Suppressor macrophage (primary cell): ENCODE measurements at places on chromosomes 6 and 20.

- no peak for DNase-seq
Measured at GRCh38 chr6:30939473-30939872, 1.3 kb upstream of the MUCL3 start.

- no peak for DNase-seq
Measured at GRCh38 chr20:51286758-51287157, 255.8 kb downstream of the NFATC2 start.

DNA sequence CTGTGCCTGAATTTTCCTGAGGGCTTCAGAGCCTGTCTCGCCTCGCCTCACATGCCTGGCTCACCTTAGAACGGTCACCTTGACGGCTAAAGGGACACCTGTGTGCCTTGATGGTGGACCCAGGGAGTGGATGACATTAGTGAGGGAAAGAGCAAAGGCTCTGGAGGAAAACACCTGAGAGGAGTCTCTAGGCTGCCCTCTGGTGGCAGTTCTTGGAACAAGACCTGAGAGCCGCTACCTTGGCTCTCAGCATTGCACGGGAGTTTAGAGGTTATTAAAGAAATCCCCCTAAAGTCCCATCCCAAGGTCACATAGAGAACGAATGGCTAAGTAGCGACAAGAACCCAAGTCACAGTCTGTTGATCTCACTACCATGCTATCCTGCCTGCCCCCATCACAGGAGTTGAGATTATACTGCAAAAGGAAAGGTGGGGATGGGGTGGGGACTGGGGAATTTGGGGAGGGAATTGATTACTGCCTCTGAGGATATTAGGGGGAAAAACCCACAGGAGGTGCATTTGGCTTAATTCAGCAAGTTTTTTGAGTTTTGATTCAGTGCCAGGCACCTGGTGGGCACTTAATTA lies 7.9 kb upstream of the CDSN start:
- DNase-seq, result peak; percentile 50

GRCh38 chr20:15799871-15800270 lies 773.4 kb downstream of the KIF16B start:
- peak; percentile 2 for DNase-seq

- DNase-seq, result peak; percentile 29
Measured at GRCh38 chr6:163659803-163660202, 245.3 kb downstream of the QKI start.

DNA sequence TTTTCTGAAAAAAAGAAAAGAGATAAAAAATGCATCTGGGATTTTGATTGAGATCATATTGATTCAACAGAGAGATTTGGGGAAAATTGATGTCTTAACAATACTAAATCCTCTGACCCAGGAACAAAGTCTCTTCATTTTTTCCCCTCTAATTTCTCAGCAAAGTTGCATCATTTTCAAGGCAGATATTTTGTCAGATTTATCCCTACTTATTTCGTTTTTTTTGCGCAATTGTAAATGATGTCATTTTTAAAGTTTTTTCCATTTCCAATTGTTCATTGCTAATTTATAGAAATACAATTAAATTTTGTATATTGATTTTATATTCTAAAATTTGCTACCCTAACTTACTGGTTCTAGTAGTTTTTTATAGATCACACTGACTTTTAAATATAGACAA lies 97.7 kb upstream of the TMEM170B start:
- no peak for DNase-seq

DNA sequence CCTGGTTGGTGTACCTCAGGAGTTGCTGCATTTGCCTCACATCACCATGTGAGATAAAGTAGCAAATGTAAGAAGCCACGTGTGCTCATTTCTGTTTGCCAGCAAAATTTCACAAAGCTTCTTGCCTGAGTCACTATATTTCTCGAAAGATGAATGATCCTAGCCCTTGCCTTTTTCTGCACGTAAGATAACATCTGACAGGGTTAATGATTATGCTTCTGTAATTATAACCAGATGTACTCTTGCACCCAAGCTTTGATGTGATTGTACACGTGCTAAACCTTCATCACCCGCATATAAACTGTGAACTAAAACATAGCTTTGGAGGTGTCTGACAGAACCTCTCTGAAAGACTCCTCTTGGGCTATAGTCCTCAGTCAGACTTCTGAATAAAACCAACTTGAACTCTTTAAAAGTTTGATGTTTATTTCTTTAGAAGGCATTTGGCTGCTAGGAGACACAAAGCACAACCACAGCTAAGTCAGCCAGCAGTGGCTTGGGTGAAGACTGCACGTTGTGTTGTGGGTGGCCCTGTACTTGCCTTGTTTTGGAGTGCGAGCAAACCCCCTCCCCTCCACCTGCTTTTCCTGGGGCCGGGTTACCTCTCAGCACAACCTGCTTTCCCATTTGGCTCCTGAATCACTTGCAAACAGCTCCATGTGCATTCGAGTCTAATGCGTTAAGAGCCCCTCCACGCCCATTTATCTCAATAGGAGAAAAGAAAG lies 19.3 kb downstream of the PROKR2 start:
- DNase-seq, result no peak

GRCh38 chr6:30725713-30726505 lies 5.8 kb downstream of the TUBB start:
- DNase-seq, result no peak

DNA sequence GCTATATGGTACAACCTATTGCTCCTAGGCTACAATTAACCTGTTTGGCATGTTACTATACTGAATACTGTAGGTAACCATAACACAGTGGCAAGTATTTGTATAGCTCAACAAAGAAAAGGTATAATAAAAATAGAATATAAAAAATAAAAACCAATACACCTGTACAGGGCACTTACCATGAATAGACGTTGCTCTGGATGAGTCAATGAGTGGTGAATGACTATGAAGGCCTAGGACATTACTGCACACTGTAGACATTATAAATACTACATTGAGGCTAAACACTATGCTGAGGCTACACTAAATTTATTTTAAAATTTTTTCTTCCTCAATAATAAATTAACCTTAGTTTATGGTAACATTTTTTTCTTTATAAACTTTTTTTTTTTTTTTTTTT lies 18.6 kb downstream of the ELOVL5 start:
- no peak for DNase-seq

GRCh38 chr6:78693835-78694234 lies 173.5 kb upstream of the IRAK1BP1 start:
- DNase-seq, result no peak

DNA sequence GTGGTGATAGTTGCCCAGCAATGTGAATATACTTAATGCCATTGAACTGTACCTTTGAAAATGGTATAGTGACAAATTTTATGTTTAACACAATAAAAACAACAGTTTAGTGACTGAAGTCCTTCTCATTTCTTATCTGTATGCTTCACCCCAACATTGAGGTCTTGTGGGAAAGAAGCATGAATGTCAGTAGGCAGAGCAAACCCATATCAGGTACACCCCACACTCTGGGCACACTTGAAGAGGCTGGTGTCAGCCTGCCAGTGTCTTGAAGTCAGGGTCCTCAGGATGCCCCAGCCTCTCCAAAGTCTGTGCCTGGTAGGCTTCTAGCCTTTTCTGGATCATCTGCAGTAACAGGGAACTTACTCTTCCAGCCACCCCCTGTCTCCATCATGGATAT lies 51.2 kb downstream of the CD164 start:
- DNase-seq, result no peak

DNA sequence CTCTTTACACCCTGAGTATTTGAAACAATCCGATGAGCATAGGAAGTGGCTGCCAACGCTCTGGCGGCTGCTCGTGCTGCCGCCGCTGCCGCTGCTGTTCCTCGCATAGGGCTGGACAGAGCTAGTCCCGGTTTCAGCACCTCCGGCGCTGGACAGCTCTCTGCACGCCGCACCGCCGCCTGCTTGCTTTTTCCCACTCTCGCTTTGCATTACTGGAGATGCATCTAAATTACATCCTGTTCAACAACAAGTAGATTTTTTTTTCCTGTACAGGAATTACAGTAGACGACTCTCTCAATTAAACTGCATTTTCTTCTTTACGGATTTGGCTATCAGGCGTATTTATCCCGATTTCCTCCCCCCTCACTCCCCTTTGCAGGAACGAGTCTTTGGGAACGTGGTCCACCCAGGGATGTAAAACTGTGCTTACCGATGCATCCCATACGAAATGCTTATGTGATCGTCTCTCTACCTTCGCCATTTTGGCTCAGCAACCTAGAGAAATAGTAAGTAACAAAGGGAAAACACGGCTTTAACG lies 563.8 kb downstream of the LMBRD1 start:
- peak; percentile 57 for DNase-seq

DNA sequence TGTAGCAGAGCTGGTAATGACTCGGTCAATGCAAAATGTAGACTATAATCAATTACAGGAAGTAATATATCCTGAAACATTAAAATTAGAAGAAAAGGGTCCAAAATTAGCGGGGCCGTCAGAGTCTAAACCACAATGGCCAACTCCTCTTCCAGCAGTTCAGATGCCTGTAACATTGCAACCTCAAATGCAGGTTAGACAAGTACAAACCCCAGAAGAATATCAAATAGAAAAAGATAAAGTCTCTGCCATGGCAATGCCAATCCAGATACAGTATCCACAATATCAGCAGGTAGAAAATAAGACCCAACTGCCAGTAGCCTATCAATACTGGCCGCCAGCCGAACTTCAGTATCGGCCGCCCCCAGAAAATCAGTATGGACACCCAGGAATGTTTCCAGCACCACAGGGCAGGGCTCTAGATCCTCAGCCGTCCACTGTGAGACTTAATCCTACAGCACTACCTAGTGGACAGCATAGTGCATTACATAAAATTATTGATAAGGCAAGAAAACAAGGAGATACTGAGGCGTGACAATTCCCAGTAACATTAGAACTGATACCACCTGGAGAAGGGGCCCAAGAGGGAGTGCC lies 158.4 kb downstream of the GPX5 start:
- DNase-seq, result peak; percentile 63

DNA sequence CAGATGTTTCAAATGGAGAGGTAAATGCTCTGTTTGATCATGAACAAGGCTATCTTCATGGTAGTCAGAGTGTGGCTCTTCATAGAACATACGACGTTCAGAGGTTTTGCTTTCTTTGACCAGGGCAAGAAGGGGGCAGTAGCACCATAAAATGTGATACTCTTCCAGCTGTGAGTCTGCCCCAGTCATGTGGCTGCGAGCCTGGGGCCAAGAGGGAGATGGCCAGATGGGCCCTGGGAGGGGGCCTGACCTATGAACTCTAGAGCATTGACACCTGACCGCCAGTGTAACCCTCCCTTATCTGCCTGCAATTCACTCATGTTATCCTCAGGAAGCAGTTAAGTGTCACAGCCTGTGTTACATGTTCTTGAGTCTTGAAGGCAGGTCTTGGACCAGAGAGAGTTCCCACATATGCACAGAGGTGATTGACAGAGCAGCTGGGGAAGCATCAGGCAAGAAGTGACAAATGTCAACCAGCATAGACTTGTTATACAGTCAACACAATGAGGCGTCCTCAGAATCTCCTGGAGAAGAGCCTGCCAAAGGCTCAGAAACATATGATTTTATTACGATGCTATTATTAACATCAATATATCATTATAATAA lies 55.0 kb downstream of the SCML4 start:
- DNase-seq, result no peak

DNA sequence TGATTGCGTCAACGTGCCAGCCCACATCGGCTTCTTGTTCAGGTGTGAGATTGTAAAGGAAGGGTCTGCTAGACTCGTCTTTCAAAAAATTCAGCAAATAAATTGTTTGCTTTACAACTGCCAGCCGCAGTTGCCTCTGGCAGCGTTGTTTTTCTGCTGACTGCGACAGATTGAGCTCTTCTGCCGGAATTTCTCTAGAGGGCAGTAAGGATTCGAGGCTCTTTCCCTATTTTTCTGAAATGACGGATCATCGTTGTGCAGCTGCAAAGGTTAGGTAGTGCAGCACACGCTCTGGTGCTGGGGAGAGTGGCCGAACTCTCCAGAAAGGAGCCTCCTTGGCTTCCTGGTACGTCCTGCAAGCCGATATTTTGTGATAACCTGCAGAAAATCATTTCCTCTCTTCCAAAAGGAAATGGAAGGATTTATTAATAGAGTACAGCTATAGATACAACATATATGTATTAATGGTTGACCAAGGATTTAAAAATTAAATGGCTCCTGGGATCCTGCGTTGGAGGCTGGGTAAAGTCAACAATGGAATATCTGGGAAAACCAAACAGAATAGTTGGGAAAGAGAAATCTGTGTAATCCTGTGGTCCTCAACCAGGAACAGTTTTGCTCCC lies 121.9 kb upstream of the ZFP64 start:
- DNase-seq, result no peak

- DNase-seq, result no peak
Measured at GRCh38 chr6:23293653-23294052, 724.3 kb downstream of the HDGFL1 start.

- no peak for DNase-seq
Measured at GRCh38 chr6:128723667-128724066, 159.3 kb upstream of the LAMA2 start.

GRCh38 chr6:170260686-170261085 lies 30.2 kb downstream of the DLL1 start:
- no peak for DNase-seq

DNA sequence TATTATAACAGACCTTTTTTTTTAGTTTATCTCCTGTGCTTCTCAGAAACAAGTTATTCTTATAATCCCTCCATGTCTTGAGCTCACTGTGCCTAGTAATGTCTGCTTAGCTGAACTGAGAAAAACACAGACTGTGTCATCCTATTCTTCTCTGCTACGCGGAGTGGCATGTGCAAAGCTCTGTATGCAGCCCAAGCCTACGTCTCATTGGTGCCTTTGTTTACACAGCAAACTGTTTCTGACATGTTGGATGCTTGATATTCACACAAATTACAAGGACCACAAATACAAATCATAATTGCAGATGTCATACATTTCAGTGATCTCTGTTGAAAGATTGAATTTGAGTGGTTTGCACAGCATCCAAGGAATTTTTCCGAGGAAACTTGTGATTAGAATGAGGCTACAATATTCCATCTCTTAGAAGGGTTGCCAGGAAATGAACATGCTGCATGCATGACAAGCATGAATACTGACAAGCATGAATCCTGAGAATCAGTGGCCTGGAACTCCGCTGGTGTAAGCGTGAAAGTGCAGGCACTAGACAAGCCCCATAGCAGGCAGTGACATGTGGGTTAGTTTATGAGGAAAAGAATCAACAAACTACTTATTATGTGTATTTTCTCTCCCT lies 128.4 kb upstream of the SGK1 start:
- DNase-seq, result no peak

- DNase-seq, result no peak
Measured at GRCh38 chr6:128310451-128310850, 209.9 kb downstream of the PTPRK start.

DNA sequence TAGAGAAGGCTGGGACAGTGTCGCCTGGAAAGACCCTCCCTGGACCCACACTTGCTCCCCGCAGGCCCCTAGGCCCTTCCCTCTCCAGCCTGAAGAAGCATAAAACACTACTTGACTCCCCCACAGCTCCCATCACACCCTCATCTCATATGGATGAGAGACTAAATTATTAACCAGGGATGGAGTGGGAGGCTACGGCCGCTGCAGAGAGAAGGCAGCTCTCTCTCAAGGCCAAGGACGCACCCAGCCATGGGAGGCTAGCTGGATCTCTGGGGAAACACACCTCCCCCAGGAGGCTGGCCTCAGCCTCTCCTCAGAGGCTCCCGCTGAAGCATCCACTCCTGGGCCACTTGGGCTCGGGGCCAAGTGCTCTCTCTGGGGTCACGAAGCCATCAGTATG lies 102.5 kb downstream of the GRM4 start:
- no peak for DNase-seq
